WERI-Rb-1 (cell line): ENCODE measurements at places on chromosomes 1 and 21.

DNA sequence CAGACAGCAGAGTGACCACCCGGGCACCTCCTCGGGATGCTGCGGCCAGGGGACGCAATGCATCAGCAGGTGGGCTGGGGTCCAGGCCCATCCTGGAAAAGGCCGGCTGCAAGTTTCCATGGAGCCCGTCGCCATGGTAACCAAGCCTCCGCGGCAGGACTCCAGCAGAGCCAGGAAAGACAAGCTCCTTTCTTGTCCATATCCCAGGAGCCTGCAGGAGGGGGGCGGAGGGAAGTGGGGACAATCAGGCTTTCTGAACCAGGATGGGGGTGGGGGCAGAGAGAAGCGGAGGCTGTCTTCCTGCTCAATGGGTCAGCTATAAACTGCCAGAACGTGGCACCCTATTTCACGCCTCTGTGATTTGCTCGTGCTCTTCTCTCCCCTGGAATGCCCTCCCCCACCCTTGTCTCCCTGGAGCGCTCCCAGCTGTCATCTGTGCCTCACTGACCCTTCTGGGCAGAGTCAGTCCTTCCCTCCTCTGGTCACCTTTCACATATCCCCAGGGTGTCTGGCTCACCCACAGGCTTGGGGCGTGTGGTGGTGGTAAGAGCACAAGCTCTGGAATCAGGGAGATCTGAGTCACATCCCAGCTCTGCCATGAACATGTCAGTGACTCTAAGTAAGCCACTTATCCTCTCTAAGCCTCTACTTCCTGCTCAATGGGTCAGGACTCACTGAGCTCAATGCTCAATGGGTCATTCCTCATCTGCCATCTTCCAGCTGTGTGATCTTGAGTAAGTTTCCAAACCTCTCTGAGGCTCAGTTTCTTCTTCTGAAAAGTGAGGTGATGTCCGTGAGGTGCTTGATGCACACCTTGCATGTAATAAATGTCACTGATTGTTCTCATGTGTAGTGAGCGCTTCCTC lies 58.9 kb upstream of the LAPTM5 start:
- peak; percentile 93 for DNase-seq

- DNase-seq, result peak; percentile 32
These were observed 386.4 kb upstream of the CHRM3 start for GRCh38 chr1:238999944-239000343.

GRCh38 chr1:247156787-247157232 lies 15.0 kb downstream of the ZNF124 start:
- no peak for DNase-seq

GRCh38 chr21:29418813-29419212 lies 120.1 kb downstream of the BACH1 start:
- no peak for DNase-seq

GRCh38 chr21:17988102-17988437 lies 168.9 kb upstream of the C21orf91 start:
- no peak for DNase-seq

DNA sequence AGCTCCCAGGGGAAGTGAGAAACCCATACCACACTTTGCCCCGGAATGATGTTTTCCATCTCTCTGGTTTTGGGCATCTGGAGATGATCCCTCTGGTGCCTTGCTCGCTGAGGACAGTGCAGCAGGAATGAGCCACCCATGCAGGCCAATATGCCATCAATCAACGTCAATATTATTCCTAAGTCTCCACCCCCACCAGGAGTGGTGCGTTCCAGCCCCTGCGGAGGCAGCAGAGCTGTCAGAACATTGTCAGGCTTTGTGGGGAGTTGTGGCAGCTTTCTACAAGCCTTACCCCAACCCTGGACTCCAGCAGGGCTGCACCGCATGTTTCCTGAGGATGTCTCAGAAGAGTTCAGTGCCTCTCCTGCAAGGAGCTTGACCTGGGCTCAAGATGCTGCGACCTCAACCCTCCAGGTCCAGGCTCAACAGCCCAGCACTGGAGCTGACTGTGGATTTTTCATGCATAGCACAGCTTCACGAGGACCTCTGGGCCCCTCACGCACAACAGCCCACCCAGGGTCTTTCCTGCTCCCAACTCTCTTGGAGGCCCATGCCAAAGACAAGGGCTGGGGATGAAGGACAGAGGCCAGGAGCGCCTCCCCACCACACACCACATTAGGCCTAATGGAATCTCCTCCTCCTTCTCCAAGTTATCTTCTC lies 67.5 kb downstream of the PSMG1 start:
- no peak for DNase-seq

GRCh38 chr1:161945306-161946060 lies 78.2 kb downstream of the OLFML2B start:
- DNase-seq, result no peak

- no peak for DNase-seq
These were observed 90.8 kb downstream of the PLXNA2 start for GRCh38 chr1:208153386-208153785.

DNA sequence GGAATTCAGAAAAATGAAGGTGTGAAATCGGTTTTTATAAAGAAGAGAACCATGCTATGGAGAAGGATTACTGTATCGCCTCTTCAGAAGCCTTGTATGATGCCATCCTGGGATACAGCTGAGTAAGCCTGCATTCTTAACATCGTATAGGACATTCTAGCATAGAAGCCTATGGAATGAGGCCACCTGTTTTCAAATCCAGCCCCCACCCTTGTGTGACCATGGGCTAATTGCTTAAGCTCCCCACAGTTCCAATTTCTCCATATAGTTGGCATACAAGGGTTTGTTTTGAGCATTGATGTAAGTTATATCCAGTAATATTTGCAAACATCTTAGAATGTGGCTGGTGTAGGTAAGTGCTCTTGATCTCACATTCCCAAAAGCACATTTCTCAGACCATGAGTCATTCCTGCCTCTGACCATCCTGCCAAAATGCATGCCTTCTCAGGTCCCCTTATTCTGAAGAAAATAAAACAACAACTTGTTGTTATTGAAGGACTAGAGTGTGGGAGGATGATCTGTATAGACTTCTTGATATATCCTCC lies 1.5 kb downstream of the OR14A2 start:
- no peak for DNase-seq

- DNase-seq, result peak; percentile 51
These were observed 141.3 kb downstream of the SPATA46 start for GRCh38 chr1:162235241-162235800.

GRCh38 chr1:29880556-29880955 lies 644.2 kb downstream of the PTPRU start:
- DNase-seq, result no peak

DNA sequence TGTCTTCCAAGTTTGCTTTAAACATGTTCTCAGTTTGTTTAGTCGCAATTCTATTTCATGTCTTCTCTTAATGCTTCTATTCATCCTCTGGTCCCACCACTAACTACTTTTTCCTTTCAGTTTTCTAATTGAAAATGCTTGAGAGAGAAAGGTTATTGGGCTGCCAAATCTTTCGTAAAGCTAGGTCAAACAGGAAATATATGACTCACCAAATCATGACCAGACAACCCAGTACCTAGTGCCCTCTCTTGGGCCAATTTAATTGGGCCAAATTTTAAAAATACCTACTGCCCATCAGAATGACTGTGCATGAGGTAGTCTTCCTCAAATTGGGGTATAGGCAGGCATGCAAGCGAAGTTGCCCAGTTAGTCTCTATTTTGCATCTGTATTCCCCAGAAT lies 295.4 kb upstream of the PBX1 start:
- no peak for DNase-seq

DNA sequence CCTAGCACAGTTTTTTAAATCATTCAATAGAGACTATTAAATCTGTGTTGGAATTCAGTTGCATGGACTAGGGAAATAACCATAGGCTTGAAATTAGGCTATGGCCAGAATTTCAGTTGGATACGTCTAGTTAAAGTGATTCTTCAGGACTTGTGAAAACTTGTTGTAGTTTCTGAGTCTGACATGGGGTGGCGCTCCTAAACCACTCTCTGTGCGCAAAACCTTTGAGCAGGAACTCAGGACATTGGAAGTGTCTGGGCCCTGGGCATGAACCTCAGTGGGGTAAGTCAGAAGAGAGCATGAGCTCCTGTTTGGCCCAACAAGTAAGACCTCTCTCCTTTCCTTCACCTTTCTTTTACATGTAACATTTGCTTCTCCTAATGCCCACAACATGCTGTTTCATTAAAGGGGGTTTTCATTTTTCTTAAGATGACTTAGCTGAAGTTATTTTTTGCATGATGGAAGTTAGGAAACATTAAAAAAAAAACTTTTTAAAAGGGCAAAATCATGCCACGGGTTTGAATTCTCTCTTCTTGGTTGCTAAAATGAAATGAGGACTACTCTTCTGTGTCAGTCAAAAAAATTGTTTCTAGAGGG lies 17.1 kb upstream of the CCDC190 start:
- peak; percentile 83 for DNase-seq

DNA sequence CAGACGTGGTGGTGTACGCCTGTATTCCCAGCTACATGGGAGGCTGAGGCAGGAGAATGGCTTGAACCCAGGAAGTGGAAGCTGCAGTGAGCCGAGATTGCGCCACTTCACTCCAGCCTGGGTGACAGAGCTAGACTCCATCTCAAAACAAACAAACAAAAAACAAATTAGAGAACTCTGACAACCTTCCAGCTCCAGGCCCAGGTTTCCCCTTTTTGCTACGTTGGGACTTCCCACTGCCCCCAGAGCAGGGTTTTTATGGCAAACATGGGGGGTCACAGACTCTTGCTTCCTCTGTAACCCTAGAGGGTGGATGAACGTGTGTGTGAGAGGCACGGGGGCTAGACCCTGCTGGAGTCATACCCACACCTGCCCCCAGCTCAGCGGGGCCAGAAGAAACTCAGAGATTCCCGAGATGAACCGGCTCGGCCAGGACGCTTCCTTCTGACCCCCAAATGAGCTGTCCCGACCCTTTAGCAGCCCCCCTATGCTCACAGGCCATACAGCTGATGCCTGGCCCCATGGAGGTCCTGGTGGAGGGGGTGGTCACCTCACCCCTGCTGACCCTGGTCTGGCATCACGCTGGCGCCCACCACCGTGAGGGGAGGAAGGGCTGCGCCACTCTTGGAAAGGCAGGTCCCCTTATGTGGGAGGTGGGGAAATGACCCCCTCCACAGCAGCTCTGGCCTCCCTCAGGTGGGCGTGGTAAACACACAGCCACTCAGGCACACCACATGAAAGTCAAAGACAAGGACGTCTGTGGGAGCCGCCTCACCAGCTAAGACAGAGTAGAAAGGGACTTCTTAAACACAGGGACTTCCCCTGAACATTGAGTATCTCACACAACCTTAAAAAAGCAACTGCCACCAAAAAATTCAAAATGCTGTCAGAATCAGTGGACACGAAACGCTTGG lies 7.1 kb downstream of the GPR157 start:
- no peak for DNase-seq

- DNase-seq, result peak; percentile 76
These were observed 30.4 kb upstream of the DISP3 start for GRCh38 chr1:11448373-11449099.

DNA sequence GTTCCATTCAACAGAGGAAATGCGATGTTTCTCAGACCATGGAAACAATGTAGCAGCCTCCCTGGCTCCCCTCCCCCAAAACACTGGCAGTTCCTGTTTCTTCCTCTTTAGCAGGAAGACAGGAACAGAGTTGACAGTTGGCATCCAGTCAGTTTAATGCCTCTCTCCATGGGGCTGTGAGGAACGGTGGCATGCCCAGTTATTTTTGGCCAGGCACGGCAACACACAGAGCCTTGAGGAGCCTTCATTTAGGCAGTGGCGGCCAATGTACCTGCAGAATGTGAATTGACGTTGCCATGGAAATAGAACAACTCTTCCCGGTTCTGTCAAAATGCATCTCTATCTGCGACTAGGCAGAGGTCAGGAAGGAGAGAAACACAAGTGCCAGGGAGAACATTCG lies 330.6 kb downstream of the DSCAM start:
- DNase-seq, result no peak

- no peak for DNase-seq
These were observed 10.9 kb downstream of the VAV3 start for GRCh38 chr1:107954126-107954525.

DNA sequence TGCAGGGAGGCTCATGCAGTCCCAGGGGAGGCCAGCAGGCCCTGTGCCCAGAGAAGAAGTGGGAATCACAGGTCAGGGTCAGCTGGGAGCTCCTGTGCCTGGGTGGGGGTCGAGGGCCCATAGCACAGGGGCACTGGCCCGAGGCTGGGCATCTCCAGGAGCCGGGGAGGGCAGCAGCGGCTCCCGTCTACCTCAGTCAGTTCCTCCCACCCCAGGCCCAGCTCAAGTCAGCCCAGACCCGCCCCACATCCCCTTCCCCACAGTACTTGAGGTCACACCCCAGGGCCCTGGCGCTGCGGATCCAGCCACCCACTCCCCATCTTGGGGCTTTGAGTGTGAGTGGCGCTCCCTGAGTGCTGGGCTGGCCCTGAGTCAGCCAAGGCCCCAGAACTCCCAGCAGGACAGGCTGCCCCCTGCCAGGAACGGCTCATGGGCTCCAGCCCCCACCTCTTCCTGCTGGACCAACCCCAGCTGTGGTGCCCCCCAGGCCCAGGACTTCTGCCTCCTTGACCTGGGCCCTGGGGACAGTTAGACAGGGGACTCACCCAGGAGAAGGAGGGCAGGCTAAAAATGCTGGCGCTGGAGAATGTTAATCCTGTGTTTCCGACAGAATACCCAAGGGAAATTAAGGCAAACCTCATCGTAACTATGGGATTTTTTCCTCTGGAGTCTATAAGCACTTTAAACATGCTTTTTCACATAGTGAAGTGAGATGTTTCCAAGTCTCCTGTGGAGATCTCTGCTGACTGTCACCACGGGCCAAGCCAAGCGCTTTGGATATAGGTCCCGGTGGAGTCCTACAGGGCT lies 68.8 kb upstream of the COL6A1 start:
- DNase-seq, result no peak

- DNase-seq, result no peak
These were observed 46.4 kb upstream of the ERG start for GRCh38 chr21:38544661-38545060.

- DNase-seq, result peak; percentile 96
These were observed at the start of gene LRRC3 for GRCh38 chr21:44454747-44455523. Gene LRRC3, plus strand, starts transcription at chr21:44455510. Its CDS starts 1,135 bp downstream, at chr21:44456645.

DNA sequence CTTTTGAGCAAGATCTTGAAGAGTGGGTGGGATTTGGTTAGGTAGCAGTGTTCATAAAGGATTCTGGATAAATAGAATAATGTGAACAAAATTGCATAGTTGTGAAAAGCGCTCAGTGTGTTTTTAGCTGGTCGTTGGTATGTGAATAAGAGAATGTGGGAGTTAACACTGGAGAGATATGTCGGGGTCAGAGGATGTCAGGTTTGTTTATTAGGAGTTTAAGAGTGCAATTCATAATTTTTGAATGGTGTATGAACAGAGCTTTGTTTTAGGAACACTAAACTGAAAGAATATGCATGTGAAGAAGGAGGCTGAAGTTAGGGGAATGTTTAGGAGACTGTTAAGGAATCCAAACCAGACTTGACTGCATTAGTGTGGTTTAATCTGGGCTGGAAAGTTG lies 9.4 kb downstream of the USP16 start:
- DNase-seq, result no peak
